Activated naive CD4-positive, alpha-beta T cell (primary cell): ENCODE measurements at places on chromosomes 1 and 21.

DNA sequence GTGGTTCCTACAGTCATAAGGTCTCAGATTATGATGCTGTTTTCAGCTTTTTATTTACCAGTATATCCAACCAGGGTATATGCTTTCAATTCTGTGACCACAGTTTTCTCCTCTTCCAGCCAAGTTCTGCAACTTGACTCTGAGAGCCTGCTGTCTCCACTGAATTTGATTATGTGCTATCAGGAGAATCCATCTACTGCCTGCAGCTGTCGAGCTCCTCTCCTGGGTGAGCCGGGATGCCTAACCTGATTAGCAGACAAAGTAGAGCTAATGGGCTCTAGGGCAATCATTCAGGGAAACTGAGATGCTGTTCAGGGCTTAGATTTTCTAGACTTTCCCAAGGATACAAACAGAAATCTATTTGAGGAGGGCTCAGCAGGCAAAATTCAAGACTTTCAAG, 271.5 kb upstream of the BEND5 start:
- DNase-seq: no peak

DNA sequence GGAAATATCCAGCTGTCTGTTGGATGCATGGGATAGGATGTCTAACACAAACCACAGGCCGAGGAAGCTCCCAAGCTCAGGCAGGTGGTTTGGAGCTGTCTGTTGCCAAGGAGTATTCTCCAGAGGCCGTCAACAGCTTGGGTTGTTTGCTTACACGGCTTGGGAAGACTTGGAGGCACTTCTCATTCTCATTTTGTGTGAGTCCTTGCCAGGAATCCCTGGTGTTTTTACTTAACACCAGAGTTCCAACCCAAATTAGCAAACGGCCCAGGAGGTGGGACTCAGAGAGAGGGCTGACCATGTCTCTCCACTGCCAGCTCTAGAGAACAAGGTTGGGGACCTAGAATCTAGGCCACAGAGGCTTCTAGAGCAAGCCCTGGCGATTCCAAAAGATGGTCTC, 72.7 kb upstream of the FAM20B start:
- DNase-seq: no peak

DNA sequence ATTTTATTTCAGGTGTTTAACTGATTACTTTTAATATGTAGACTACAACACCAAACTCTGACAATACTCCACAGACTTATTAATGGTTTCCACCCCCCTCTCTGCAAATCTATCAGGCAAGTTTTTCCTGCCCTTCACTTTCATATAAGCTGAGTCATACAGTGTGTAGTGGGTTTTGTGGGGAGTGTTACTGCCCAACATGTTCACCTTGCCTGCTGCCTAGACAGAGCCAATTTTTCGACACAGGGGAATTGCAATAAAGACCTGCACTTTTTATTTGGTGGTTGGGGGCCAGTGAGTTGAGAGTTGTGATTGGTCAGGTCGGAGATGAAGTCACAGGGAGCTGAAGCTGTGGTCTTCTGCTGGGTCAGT, 119.7 kb downstream of the PPIAL4G start:
- no peak for DNase-seq

- DNase-seq: no peak
These were observed 39.1 kb downstream of the CRYAA start for GRCh38 chr21:43207868-43208267.

- DNase-seq: no peak
These were observed 28.9 kb downstream of the TAS1R2 start for GRCh38 chr1:18830596-18830995.

GRCh38 chr1:184433956-184434502, 47.2 kb downstream of the C1orf21 start:
- DNase-seq: no peak

- no peak for DNase-seq
These were observed 10.3 kb downstream of the LMNA start for GRCh38 chr1:156124557-156125483.

- DNase-seq: no peak
These were observed 11.2 kb downstream of the CSDE1 start for GRCh38 chr1:114746450-114747121.

DNA sequence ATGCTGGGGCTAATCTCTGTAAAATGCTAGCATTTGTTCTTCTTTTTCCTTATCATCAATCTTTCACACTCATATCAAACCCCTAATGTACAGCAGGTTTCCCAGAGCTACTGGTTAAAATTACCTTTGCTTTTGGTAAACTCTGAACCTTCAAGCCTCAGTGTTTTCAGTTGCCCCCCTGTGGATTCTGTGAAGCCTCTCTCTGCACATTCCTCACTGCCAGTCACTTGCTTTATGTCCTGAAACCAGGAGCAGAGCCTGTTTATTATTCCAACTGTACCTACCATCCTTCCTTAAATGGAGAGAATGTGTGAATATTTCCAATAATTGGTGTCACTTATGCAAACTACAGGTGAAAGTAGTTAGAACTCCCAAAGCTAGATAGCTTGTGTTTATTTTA, 134.2 kb downstream of the NEK7 start:
- DNase-seq: no peak

DNA sequence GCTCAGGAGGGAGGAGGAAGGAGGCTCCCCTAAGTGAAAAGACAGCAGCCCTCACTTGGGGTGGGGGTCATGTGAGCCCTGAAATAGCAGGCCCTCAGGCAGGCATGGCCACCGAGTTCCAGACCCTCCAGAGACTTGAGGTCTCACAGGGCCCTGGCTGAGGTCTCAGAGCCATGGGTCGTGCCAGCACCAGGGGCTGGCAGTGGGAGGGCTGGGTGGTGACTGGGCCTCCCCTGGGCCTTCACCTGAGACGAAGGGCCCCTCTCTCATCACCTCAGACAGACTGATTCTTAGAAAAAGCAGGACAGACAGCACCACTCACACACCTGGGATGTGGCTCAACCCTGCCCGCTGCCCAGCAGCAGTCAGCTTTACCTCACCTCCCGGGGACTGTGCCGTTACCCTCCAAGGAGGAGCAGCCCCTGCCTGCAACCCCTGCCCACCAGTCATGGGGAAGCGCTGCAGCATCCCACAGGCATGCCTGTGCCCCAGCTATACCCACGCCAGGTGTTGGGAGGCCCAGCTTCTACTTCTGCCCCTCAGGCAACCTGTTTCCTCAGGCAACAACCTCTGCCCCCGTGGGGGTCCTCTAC, 42.6 kb upstream of the LRP8 start:
- DNase-seq: no peak

DNA sequence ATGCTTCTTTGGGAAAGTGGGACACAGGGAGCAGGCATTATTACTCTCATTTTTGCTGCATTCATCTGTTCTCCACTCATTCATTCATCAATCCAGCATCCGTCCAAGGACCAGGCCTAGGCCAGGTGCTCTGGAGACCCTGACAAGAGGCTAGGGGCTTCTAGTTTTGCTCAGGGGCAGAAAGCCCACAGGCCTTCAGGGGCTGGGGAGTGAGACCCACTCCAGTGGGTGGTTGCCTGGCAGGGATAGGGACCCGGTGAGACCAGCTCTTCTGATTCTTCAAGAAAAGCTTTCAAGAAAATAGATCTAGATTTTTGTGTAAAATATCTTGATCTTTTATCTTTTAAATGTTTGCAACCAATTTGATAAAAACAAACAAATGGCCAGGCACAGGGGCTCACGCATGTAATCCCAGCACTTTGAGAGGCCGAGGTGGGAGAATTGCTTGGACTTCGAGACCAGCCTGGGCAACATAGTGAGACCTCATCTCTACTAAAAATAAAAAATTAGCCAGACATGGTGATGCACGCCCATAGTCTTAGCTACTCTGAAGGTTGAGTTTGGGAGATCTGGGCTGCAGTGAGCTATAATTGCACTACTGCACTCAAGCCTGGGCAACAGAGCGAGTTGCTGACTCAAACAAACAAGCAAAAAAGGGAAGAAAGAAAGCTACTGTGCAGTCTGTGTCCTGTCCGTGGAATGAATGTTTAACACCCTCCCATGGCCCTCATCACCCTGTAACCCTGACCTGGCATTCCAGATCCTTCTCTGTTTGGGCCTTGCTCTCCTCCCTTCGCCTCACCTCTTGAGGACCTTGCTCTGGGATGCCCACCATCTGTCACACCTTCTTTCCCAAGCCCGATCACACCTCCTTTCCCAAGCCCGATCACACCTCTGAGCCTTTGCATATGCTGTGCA, 17.3 kb upstream of the LRP8 start:
- DNase-seq: no peak

- no peak for DNase-seq
These were observed 18.2 kb upstream of the GJB5 start for GRCh38 chr1:34736692-34737091.

DNA sequence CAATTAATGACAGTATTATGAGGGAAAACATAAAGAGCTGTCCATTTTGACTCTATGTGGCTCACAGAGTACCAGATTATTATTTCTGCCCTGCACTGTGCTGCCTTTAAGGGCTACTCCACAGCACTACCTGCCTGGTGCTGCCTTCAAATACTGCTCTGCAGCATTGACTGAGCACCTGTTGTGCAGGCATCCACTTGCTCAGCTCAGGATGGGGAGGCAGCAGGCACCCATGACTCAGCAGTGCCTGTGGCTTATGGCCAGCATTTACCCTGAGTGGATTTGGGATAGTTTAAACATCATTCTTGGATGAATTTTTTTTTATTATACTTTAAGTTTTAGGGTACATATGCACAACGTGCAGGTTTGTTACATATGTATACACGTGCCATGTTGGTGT, 953 bp upstream of the KPRP start:
- DNase-seq: no peak

DNA sequence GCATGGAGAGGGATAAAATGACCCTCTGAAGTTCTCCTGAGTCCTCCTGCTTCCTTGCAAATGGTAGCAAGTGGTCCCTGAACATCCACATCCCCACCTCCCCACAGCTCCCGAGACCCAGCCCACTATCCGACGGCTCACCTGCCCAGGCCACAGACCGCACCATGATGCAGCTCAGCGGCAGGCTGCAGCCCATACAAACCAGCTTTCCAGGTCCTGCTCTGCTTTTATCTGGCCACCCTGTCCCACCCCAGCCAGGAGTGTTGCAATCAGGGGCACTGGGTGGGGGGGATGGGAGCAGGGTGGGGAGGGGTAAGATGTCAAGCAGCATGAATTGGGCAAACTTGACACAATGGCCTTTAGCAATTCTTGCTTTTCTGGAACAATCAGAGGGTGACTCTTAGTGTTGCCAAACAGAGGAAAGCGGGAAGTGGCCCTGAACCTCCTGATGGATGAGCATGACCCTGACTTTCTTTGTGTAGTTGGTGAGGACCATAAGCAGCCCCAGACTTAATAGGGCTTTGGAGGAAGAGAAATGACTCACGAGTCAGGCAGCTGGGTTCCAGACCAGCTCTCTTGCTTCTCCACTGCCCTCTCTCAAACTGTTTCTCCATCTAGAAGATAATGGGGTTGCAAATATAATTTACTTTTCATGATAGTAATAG, at the start of gene CHIT1:
Gene CHIT1 (minus strand): TSS at position 203 of the 665 bp plus-strand sequence. CDS start 37 bp downstream, at position 166.
- DNase-seq: no peak
